Anterior cingulate cortex (tissue), 58 donors: ENCODE measurements at places on chromosomes 11 and 22.

GRCh38 chr11:104609311-104610085, 288.8 kb downstream of the CASP12 start:
- peak; percentile 17 for DNase-seq

DNA sequence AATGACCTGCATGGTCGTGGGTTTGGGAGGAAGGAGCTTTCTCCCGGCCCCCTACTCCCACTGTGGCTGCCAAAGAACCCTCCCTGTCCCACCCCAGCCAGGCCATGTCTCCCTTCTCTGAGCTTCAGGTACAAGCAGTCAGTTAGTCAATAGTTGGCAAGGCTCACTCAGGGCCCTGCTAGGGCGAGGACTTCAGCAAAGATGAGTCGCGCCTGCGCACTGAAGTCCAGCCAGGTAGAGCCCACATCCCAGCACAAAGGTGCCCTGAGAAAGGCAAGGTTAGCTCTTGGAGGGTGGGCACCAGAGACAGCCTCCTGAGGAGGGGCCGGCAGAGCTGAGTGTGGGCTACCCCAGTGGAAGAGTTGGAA, 11.1 kb downstream of the C11orf86 start:
- no peak for DNase-seq

DNA sequence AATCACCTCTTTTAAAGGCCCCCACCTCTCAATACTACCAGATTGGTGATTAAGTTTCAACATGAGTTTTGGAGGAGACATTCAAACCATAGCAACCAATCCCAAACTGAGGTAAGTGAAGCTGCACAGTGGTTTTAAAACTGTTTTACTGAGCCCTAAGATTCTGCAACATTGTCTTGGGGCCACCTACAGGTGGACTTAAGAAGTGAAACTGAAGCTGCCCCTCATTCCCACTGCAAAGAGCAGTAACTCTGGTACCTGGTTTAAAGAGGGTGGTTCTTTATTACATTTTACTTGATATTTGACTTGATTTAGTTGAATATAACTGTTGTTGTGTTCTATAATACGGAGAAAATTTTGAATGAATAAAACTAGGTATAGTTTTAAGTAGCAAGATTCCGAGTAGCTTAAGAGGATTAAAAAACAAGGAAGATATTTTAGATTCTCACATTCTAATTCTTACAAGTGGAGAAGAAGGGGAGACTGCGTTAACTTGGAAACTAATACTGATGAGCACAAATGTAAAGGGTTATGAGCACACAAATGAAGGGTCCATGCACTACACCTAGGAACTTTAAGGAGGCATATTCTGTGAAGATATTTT, 26.7 kb downstream of the SYT9 start:
- no peak for DNase-seq

GRCh38 chr22:22954656-22955055, 67.0 kb downstream of the IGLL5 start:
- no peak for DNase-seq

- no peak for DNase-seq
Measured at GRCh38 chr11:59800390-59801025, 10.1 kb downstream of the MRPL16 start.

DNA sequence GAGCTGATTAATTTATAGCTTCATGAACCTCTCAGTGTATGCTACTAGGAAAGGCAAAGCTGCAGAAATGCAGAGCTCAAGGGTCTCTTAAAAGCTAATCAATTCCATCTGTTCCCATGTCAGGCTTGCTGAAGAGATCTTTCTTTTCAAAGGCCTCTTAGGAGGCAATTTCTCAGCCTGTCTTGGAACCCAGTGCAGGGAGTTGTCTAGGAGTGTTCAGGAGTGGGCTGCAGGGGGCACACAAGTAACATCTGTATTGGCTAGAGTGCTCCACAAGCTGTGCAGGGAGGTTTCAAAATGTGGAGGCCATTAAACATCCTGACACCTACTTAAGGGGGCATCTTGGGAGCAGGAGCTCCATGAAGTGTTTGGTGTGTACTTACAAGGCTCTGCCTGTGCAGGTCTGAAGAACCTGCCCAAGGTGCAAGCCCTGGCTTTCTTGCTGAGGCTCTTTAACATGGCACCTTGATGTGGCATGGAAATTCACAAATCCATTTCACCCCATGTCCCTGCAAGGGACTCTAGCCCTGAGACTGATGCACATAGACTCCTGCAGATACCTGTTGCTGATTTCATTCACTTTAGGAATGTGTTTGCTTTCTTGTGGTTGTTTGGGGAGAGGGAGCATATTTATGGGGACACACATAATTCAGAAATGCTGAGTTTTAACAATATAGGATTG, 134.7 kb downstream of the ME3 start:
- DNase-seq: no peak

GRCh38 chr11:100774859-100775258, 87.8 kb downstream of the ARHGAP42 start:
- no peak for DNase-seq

DNA sequence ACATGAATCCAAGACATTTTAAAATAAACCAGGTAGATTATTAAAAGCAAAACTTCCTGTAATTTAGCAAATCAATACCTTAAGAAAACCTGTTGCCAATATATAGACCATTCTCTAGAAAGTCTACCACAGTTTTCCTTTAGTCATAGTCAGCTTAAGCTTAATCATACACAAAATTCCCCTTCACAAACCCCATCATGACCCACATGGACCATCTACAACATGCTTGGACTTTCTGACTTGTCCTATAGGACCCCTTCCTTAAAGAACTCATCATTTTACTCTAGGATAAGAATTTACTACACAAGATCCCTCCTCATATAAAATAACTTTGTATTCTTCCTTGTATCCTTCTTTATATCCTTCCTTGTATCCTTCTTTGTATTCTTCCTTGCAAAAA, 16.2 kb upstream of the RNASEH2C start:
- no peak for DNase-seq

- DNase-seq: no peak
Measured at GRCh38 chr11:8252388-8252787, 11.3 kb downstream of the LMO1 start.

DNA sequence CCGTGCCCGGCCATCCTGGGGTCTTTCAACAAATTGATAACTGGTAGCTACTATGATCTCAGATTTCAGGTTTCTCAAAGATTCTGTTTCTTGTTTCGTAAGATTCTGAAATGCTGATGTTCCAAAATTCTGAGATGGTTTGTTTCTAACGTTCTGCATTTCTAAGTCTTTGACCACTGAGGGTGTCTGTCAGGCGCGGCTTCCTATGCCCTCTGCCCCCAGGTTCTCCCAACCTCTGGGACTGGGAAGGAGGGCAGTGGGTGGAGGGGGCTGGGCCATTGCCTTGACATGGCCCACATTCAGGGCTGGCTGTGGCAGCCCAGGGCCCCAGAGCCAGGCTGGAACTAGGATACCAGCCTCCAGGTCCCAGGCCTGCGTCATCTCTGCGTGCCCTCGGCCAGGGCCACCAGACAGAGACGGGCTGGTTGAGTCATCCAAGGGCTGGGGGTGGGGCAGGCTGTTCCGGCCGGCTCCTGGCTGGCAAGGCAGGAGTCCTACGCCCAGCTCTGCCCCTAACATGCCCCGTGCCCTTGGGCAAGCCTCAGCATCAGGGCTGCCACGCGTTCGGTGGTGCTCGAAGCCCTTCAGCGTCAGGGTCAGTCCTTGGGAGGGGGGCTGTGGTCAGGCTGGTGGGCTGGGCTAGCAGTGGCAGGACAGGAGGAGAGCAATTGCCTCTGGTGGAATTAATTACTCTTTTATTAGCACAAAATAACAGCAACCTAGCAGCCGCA, 5.2 kb downstream of the TMEM134 start:
- DNase-seq: peak; percentile 12

DNA sequence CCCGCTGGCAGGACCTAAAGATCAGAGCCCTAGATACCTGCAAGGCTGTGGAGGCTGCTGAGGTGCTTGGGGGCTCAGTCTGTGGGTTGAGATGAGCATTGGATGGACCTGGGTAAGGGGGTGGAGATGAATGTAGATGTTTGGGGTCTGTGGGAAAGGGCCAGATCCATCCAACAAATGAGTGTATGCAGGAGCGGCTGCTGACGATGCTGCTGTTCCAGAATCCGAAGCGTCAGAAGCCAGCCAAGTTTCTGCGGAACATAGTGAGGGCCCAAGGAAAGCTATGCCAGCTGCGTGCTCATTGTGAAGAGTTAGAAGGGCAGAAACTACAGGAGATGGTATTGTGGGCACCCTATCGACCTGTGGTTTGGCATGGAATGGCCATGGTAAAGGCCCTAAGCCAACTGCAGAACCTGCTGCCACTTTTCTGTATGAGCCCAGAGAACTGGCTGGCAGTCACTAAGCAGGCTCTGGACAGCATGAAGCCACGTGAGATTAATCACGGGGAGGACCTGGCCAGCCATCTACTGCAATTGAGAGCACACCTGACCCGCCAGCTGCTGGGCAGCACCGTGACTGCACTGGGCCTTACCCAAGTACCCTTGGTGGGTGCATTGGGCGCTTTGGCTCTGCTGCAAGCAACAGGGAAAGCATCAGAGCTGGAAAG, 36.6 kb downstream of the RRP8 start:
- DNase-seq: no peak

DNA sequence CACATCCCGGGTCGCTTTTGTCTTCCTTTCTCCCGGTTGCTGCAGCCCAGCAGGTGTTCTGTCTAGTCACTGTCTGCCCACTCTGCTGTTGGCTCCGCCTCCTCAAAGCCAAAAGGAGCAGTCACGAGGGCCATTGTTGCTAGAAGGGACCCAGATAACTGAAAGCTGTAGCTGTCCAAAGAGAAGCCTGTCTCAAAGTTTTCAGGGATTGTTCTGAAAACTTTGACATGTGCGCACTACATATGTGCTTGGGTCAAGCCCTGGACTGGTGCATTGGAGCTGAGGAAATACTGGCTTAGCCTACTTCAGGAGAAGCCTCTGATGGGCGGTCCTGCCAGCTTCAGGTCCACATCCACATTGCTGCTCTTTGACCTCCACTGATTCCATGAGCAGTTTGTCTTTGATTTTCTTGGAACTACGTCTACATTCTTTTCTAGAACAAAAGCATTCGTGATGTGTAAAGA, 8.8 kb upstream of the OR2AT4 start:
- DNase-seq: no peak

DNA sequence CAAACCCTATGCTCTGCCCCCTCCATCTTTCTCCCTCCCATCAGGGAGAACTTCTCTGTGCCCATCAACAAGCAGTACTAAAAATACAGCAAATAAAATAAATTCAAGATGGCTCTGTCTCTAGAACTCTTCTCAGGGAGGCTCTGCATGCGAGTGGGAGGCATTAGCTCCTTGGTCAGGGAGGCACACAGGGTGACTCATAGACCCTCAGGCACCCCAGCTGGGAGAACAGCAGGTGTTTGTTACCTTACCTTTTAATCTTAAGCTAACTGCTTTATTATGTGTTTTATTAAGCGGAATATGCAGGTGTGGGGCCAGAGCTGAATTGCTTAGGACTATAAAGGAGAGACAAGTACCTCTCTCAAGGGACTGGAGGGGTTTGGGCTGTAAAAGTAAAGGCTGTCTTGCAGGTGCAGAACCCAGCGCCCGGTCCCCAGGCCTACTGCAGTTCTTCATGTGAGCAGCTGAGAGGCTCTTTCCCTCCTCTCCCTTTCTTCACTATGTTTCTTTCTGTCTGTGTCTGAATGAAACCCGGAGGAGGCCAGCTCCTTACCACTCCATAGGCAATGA, 20.8 kb downstream of the CSNK2A3 start:
- DNase-seq: no peak

- no peak for DNase-seq
Measured at GRCh38 chr11:17468122-17468521, 8.5 kb downstream of the ABCC8 start.

- DNase-seq: no peak
Measured at GRCh38 chr22:44782363-44782963, 30.1 kb downstream of the ARHGAP8 start.

DNA sequence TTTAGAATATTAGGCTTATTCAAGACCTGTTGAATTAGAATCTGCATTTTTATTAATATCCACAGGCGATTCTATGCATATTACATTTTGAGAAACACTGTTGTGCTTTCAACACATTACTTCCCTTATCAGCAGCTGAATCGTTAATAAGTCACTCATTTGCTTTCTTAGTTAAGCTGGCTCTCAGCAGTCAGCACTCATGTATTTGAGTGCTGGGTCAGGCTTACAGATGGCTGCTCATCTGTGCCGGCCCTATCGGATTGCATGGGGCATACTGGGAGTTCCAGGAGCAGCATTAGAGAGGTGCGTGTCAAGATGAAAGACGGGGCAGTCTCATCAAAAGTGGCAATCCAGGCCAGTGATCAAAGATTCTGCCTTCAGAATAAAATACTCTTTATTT, 10.8 kb upstream of the OR51L1 start:
- no peak for DNase-seq

DNA sequence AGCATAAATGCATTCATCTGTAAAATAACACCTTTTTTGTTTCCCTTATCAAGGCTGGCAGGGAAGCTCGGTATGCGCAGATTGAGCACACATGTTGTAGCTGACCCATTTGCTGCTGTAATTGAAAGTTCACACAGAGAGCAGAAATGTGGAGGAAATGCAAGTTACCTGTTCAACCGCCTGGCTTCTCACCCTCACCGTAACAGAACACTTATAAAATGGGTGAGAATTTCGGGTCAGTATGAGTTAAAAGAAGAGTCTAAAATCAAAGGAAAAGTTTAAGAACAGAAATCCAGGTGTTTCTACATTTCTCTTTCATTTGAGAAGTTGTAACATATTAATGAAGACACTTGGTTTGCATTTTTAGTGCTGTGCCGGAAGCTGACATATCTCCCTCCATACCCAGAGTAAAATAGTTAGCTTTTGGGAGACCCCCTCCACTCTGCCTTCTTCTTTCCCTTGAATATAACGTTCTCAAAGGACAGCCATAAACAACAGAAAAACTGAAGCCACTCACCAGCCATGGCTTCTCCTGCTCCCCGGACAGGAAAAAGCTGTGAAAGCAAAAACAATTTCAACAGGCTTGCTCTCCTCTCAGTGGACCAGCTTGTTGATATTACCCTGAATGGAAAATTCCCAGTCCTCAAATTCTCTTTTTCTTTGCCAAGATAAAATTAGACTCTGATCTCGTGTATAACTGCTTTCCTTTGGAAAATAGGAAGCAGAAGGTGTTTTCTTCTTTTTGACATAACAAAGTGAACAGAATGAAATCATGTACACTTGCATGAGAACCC, at the start of gene CASP12:
Gene CASP12, minus strand, starts transcription at position 570 of the 794 bp plus-strand sequence.
- DNase-seq: no peak

- no peak for DNase-seq
Measured at GRCh38 chr22:36367479-36367878, 20.3 kb downstream of the MYH9 start.
